Nucleus accumbens (tissue), 56 donors: ENCODE measurements at places on chromosomes 1 and 21.

GRCh38 chr1:21594935-21595897 is 73.9 kb downstream of the RAP1GAP start:
- no peak for DNase-seq

GRCh38 chr1:172585861-172586260 is 52.9 kb downstream of the SUCO start:
- no peak for DNase-seq

GRCh38 chr1:152683846-152684245 is 2.1 kb upstream of the LCE2B start:
- DNase-seq: no peak

DNA sequence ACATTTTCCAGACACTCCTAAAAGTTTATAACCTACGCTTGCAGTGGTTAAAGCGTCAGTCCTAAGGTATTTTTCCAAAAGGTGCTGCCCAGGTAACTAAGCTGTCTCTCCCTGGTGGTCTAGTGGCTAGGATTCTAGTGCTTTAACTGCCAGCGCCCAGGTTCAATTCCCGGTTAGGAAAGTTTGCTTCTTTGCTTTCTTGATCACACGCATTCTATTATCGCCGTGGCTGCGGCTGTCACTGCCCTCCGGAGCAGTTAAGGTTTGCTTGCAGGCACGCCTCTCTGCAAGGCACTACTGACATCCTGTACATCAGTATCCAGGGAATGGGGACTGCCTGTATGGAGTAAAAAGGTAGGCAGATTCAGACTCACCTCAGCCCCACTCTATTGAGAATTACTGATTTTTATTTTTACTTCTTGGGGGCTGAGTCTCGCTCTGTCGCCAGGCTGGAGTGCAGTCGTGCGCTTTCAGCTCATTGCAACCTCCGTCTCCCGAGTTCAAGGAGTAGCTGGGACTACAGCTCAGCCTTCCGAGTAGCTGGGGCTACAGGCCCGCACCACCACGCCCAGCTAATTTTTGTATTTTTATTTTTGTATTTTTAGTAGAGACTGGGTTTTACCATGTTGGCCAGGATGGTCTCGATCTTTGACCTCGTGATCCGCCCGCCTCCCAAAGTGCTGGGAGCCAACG is 53.2 kb upstream of the CFAP126 start:
- DNase-seq: no peak

GRCh38 chr1:168786476-168787330 is 57.7 kb upstream of the DPT start:
- no peak for DNase-seq

DNA sequence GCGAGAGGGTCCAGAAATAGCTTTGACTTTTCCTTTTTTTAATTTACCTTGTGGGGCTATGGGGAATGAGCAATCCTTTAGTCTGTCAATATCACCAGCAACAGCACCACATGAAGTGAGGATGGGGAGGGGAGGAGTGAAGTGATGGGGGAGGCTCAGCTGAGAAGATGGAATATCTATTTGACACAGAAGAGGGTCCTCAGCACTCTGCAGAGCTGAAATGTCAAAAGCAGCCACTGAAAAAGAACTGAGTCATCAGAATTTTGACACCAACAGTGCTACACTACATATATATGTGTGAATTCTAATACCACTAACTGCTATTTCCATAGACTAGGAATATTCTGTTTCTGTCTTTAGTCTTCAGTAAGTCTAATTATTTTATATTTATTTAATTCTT is 427.0 kb upstream of the PBX1 start:
- DNase-seq: no peak

- no peak for DNase-seq
These were observed 13.4 kb downstream of the PLA2G2F start for GRCh38 chr1:20152599-20152930.

DNA sequence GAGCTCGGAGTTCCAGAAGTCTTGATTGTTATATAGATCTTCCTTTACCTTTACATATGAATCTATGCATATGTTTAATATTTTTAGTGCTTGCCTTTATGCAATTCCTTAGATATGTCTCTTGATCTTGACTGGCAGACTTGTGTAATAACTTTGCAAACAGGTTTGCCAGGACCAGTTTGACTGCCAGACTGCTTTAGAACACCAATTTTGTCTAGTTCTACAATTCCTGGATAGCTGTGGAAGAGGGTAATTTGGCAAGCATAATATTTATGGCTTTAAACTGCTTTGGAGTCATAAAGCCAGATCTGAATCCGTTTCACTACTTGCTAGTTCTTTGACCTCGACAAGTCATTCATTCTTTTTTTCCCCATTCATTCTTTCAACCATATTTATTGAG is 250.0 kb downstream of the FAF1 start:
- no peak for DNase-seq

- peak; percentile 48 for DNase-seq
These were observed 59.5 kb upstream of the KCNA3 start for GRCh38 chr1:110734133-110734680.

- DNase-seq: no peak
These were observed 1061.4 kb downstream of the MRPL39 start for GRCh38 chr21:24545807-24546361.

- no peak for DNase-seq
These were observed 10.7 kb upstream of the ZP4 start for GRCh38 chr1:237901299-237901934.

- no peak for DNase-seq
These were observed 69.2 kb upstream of the SSBP3 start for GRCh38 chr1:54475357-54475881.

DNA sequence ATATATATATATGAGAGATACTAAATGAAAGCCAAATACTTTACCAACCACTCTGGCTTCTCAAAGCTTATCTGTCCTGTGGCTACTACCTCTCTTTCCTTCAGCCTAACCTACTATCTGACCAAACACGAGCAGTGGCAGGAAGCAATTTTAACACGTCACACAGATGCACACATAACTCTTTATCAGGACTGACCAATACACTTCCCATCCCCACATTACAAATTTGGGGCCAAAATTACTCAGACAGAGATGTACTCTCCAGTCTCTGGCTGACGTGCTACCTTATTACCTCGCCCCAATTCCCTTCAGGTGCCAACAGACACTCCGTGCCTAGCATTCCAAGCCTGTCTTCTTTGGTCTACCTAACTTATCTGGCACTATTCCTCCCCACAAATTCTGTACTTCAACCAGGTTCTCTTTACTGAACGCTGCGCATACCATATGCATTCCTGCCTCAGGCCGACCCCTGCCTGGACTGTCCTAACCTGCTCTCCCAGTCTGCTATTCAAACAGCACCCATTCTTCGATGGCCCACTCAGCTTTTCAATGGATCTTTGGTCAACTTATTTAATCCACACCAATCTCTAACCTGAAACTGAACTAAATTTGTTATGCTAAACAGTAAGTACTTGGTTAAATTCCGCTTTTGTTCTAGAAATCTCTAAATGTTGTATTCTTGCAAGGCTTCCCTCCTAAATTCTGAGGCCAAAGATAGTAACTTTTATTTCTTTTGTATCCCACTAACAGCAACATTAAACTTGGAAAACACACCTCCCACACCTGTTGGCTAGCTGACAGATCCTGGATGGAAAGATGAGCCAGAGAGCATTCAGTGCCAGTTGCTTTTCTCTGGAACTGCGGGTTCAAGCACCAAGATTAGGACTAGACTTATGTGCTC is 27.9 kb downstream of the RERE start:
- no peak for DNase-seq

GRCh38 chr1:203263496-203263895 is 34.0 kb upstream of the CHIT1 start:
- DNase-seq: no peak
